Fibroblast of upper back skin (primary cell): ENCODE measurements at places on chromosomes 13 and 19.
A peak's percentile ranks its signal among the peaks of the same experiment; 100 is the strongest.

- DNase-seq, result no peak
These were observed 38.3 kb downstream of the RAB20 start for GRCh38 chr13:110523180-110523579.

- no peak for DNase-seq
These were observed 645.7 kb downstream of the FGF9 start for GRCh38 chr13:22316494-22317025.

DNA sequence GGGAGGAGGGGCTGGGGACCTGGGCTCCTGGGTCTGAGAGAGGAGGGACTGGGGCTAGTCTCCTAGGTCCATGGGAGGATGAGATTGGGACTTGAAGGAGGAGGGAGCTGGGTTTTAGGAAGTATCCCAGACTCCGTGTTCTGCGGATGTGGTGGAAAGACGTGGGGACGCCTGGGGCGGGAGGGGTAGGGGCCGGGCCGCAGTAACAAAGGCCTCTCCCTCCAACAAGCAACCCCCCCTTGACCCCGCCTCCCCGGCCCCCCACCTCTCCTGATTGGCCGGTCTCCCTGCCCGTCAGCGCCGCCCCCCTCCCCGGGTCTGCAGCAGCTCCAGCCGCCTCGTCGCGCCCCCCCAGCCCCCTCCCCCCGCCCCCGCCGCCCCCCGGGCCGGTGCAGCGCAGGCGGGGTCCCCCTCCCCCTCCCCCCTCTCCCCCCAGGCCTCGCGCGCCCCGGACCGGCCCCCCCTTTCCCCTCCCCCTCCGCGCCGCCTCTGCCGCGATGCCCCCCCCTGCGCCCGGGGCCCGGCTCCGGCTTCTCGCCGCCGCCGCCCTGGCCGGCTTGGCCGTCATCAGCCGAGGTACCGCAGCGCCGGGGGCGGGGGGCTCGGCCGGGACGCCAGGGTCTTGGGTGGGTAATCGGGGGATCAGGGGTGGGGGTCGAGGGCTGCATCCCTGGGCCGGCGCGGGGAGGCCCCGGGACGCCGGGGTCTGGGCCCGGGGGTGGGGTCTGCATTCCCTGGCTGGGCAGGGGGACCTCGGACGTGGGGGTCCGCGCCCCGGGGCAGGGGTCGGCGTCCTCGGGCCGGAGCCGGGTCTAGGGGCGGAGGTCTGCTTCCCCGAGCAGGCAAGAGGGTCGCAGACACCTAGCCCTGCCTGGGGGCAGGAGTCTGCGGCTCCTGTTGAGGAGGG, at the start of gene IGLON5:
Gene IGLON5 (plus strand): TSS at position 294 of the 907 bp plus-strand sequence. CDS start 204 bp downstream, at position 498.
- DNase-seq, result no peak

GRCh38 chr13:53001444-53002225, 27.0 kb upstream of the OLFM4 start:
- DNase-seq, result no peak

DNA sequence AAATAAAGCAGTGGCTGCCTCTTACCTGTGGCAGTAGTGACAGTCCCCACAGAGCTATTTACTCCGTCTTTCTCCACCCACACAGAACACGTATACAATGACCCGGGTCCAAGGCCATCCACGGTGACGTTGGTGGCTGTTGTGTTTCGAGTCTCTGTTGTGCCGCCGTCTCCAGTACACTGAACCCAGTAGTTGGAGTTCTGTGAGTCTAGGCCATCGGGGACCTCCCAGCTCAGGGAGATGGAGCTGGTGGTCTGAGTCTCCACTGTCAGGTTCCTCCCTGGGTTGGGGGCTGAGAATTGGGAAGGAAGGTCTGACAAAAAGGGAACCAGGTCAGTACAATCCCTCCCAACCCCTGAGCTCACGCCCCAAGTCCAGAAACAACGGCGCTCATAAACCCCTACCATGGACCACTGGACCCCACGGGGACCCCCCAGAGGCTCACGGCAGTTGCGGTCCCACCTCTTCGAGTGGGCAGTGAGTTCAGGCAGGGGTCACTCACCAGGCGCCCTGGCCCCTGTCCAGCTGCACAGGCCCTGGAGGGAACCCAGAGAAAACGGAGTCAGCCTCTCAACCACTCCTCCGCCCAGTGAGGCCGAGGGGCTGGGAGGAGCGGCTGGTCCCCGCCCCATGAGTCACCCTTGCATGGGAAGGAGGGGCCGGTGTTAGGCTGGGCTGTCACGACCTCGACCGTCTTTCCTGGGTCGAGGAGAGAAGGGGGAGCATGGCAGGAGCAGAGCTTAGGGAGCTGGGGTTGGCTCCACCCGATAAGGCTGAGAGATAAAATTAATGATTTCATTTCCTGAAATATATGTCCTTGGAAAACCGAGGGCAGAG, 2.4 kb downstream of the PTPRH start:
- DNase-seq, result peak; percentile 83

DNA sequence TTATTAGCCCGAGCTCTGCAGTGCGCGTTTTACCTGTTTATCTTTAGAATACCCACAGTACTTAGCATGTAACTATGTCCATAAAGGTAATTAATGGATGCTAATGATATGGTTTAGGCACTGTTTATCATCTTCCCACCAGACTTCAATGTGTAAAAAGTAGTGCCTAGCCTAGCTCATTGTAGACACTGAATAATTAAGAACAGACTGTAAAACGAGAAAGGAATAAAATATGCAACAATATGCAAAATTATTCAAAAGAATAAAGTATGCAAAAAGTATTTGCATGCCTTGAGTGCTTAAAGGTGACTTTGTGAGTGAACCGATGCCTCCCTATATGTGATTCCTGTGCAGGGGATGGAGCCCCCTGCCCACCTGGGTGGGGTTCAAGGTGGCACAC, 35.7 kb upstream of the RNF113B start:
- no peak for DNase-seq

GRCh38 chr19:2779121-2779740, 3.8 kb downstream of the SGTA start:
- no peak for DNase-seq

DNA sequence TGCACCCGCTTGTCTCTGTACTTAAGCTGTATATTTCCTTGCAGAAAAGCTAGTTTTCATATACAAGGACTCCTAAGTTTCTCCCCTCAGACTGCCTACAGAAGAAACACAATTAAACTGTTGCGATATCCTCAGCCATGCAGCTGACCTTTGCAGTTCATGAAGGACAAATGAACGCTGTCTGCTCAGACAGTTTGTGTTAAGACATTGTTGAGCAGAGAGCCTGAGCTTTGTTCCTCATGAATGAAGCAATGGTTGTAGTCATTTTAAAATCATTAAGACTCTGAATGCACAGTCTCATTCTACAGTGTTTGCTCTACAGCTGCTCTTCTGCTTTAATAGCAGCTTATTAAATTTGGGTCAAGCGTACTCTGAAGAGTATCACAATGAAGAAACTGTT, 23.2 kb upstream of the MAB21L1 start:
- no peak for DNase-seq

DNA sequence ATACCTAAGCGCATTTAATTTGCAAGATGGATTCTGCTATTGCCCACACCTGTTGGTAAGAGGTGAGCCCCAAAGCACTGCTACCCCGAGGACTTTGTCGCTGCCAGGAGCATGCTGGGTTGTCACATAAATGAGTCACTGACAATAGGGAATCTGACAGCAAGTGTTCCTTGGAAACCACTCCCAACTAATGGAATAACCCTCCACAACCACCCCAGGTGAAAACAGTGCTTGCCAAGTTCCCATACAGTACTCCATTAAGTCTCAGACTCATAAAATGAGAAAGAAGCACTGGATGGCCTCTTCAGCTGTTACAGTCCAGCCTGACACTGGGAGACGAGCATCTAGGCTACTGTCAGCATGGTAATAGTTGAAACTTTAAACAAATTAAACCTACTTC, 108.6 kb downstream of the EFNB2 start:
- DNase-seq, result no peak

DNA sequence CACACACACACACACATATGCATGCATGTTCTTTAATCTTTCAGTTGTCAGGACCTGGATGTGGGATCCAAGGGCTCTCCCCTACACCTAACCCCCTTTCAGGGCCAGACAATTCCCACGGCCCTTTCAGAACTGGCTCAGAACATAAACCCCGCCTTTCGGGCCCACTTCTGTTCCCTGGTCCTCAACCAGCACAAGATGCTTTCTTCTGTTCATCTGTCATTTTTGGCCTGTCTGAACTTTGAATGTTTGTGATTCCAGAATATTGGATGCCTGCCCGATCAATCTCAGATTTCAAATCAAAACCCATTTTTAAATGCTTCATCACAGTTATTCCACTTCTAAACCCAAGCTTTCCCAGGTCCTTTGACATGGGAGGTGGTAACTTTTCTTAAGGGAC, 167.3 kb downstream of the USP12 start:
- DNase-seq, result peak; percentile 19

GRCh38 chr13:95117092-95117491, 184.2 kb downstream of the ABCC4 start:
- no peak for DNase-seq

DNA sequence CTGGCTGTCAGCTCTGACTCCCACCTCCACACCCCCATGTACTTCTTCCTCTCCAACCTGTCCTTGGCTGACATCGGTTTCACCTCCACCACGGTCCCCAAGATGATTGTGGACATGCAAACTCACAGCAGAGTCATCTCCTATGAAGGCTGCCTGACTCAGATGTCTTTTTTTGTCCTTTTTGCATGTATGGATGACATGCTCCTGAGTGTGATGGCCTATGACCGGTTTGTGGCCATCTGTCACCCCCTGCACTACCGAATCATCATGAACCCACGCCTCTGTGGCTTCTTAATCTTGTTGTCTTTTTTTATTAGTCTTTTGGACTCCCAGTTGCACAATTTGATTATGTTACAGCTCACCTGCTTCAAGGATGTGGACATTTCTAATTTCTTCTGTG, 506 bp downstream of the OR7E24 start:
- no peak for DNase-seq

DNA sequence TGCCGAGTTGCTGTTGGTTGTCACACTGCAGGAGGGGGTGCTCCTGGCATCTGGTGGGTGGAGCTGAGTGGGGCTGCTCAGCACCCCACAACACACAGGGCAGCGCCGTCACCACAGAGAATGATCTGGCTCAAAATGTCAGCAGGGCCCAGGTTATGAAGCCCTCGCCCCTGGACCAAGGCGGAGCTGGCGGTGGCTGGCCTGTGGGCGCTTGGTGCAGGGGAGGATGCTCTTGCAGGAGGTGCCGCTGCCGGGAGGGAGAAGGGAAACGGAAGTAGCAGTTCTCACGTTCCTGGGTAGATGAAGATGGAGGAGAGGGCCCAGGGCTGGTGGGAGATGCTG, 14.2 kb upstream of the LENG8 start:
- no peak for DNase-seq

GRCh38 chr13:30907121-30907861, 1.2 kb downstream of the MEDAG start:
- DNase-seq, result no peak

GRCh38 chr19:19420570-19421298, 15.3 kb downstream of the GATAD2A start:
- DNase-seq, result no peak

GRCh38 chr13:89827552-89827951, 1519.9 kb upstream of the MIR17HG start:
- DNase-seq, result no peak

DNA sequence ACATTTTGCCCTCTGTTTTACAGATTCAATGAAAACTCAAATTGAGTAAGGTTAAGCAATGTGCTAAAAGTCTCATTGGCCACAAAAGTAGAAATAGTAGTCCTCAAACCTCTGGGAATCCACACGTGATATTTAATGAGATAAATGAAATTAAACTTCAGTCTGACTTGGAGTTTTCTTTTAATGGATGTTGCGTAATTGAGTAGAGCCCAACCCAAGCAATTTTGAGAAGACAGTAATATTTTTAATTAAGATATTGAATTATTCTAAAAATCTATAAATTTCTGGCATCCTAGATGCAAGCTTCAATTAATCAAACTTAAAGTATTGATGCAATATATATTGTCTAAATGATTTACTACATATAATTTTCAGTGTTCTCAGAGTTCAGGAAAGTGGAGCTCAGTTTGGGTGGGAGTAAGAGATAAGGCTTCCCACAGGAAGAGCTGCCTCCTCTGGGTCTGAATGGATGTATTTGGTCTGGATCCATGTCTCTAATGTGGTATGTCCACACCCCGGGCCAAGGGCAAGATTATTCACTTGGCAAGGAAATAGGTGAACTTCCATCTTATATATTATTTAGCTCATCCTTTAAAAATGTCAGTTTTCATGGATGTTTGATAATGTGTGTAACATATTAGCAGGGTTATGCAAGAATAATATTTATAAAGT, 6.9 kb downstream of the MBNL2 start:
- DNase-seq, result peak; percentile 60

DNA sequence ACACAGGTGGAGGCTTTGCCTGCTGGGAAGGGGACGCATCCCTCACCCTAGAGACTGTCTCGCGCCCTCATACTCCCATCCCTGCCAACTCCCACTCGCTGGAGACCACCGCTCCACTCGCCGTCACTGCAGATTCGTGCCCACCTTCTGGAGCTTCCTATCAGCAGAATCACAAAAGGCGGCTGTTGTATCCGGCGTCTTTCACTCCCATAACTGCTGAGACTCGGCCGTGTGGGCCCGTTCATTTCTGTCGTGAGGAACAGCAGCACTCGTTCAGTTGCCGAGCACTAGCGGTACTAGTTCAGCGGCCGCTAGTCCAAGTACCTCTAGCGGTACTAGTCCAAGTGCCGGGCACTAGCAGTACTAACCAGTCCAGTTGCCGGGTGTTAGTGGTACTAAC, 124.6 kb upstream of the MCF2L start:
- no peak for DNase-seq

DNA sequence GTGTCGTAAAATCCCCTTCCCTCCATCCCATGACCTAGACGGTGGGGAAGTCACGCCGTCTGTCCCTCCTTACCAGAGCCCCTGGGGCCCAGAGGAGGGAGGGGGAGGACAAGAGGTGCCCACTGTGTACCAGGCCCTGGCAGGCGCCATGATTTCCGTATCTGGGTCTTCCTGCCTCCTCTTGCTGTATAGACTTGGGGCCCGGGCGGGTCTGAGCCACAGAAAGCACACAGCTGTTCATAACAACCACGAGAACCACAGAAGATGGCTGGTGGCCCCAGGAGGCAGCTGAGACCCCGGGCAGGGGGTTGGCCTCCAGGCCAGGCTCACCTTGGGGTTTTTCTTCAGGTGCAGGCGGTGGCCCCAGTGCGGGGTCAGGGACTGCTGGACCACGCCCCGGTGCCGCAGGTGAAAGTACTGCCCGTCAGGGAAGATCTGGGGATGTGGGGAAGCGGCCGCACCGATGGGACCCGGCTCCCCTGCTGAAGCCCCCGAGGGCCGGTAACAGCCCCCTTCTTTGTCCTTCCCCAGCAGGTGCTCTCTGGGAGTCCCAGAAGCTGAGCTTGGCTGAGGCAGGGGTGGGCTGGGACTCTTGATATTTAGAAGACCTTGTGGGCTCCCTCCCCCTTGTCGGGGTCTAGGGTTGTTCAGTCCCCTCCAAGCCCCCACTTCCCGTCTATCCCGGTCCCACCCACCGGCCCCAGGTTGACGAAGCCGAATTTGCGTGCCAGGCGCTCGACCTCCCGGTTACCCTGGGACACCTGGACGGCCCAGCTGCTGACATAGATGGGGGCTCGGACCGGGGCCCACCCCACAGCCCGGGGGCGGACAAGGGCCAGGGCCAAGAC, 463 bp downstream of the PCSK4 start:
- DNase-seq, result no peak
